Iris pigment epithelial cell (primary cell): ENCODE measurements at places on chromosomes 7 and 10.

- DNase-seq: no peak
These were observed 63.1 kb downstream of the IKZF1 start for GRCh38 chr7:50367570-50367969.

GRCh38 chr10:74490551-74490950 lies 335.8 kb upstream of the KAT6B start:
- DNase-seq: no peak

DNA sequence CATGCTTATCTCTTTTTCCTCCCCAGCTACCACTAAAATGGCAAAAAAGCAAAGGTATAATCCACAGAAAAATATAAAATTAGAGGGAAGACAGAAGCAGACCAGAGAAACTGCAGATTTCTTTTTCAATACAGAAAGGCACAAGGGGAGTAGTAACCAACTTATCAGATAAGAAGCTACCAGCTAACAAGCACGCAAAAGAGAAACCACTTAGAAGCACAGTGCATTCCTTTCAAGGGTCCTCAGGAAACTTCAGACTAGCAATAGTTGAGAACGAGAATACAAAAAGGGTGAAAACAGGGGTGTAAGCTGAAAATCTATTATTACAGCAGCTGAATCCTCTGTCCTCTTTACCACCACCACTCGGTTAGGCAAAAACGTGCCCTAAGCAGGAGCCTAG lies 9.9 kb upstream of the OR2A5 start:
- peak; percentile 38 for DNase-seq

DNA sequence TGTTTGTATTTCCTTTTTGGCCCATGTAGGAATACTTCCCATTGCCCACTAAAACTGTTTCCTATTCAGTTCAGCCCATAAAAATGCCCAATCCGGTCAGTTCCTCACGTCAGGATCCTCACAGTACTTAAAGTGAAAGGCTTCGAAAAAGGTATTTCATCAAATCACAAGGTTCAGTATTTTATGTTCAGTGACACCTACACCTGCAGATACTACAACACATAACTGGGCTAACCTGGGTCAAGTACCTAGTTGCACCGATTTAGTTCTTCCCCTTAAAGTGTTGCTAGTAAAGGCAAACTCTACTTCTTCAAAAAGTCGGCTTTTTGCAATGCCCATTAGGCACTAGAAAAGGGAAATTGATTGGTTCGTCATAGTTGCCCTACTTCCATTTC lies 1.1 kb downstream of the SNX13 start:
- peak; percentile 41 for DNase-seq

DNA sequence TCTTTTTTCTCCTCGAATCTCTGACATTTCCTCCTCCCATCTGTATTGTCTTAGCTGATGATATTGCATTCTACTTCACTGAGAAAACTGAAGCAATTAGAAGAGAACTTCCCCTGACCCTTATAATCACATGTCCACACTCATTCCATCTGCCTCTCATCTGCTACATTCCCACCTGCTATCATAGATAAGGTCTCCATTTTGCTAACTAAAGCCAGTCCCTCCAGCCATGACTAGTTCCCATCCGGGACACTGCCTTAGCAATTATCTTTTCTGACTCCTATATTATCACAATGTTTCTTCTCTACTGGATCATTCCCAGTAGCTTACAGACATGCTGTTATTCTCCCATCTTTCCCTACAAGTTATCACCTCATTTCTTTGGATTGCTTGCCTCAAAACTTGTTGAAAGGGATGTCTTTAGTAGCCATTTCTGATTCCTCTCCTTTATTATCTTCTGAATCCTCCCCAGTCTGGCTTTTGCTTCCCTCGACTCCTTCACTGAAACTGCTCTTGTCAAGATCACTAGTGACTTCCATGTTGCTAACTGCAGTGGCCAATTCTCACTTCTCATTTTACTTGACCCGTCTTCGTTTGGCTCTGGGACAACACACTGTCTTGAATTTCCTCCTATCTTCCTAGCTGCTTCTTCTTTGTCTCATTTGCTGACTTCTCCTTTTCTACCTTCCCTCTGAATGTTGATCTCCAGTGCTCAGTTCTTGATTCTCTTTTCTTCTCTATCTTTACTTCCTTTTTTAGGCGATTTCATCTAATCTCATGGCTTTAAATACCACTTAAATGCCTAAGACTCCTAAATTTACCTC lies 35.9 kb downstream of the FZD1 start:
- no peak for DNase-seq
